ENCODE measurements at places on chromosomes 1 and 21.
A peak's percentile ranks its signal among the peaks of the same experiment; 100 is the strongest.

DNA sequence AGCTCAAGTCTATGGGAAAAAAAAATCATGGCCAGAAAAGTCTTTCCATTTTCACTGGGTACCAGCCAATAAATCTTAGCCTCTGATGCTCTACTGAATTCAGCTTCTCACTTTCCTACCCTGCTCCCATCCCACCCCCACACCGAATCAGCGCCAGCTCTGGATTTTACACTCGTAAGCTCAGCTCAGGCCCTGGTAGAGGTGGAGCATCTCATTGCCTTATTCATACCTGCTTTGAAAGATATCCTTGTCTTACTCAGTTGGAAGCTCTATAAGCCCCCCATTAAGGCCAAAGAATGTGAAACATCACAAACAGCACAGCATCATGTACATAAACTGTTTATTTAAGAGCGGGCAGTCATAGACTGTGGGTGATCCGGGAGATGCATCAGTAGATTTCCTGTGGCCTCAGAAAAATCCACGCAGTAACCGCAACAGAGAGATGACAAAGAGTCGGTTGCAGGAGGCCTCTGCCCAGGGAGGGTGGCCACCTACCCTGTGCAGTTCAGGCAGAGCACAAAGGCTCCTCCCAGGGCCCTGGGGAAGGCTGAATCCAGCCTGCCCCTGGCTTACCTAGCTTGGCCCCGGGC, 36.4 kb upstream of the ETS2 start:
- DNase-seq: no peak

DNA sequence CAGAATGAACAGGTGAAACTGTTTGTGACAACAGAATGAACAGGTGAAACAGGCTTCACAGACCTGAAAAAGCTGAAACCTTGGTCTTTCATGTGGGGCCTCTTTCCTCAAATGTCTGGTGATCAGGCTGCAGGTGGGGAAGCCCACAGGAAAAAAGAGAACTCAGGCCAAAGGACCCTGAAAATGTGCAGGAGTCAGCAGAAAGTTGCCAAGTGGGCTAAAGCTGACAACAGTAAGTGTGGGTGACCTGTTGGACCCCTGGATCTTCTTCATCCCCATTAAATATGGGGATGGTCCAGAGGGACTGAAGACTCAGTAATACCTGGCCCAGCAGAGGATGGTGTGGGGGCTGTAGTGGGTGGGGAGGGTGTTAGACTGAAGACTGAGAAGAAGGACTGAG, 9.1 kb upstream of the CHIT1 start:
- no peak for DNase-seq

GRCh38 chr1:228149406-228150119, at the start of gene GJC2:
Gene GJC2, plus strand, starts transcription at chr1:228149930. Its CDS starts 7,829 bp downstream, at chr1:228157759.
- no peak for DNase-seq

DNA sequence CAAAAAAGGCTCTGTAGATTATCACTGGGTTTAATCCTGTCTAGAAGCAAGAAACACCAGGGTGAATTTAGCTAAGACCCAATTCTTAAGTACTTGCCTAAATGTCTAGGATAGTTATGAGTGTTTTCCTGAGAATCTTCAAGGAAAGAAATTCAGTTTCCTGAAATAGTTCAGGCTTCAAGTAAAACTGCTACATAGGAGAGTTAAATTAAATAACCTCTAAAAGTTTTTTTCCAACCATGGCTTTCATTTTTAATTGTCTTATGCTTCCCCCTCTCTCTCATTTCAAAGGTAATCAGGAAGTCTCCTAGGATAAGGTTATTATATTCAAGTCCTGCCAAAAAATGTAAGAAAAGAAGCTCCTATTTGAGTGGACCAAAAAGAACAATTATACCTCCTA, 46.7 kb upstream of the FBXO28 start:
- DNase-seq: no peak

- no peak for DNase-seq
These were observed 37.5 kb upstream of the NLRP3 start for GRCh38 chr1:247378334-247379073.

DNA sequence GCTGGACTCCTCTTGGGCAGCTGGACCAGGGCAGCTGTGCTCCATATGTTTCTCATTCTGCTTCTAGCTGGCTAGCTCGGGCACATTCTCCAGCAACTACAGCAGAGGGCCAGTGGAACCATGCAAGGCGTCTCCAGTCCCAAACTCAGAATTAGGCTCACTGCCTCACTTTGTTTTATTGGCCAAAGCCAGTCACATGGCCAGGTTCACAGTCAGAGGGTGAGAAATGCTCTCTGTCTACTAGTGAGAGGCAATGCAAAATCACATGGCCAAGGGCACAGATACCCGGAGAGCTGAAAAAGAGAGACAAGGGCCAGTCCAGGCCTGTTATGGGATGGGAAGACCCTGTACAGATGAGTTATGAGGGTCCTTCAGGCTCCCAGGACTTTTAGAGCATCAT, 78.8 kb upstream of the KLHDC7A start:
- no peak for DNase-seq

GRCh38 chr1:184632415-184633175, 122.1 kb downstream of the EDEM3 start:
- no peak for DNase-seq

- no peak for DNase-seq
These were observed 480.2 kb downstream of the AMY1C start for GRCh38 chr1:104229860-104230259.

- DNase-seq: peak; percentile 64
These were observed 900.8 kb downstream of the TTLL7 start for GRCh38 chr1:83098131-83098530.

- DNase-seq: no peak
These were observed 81.5 kb downstream of the ZNF281 start for GRCh38 chr1:200328379-200328778.

DNA sequence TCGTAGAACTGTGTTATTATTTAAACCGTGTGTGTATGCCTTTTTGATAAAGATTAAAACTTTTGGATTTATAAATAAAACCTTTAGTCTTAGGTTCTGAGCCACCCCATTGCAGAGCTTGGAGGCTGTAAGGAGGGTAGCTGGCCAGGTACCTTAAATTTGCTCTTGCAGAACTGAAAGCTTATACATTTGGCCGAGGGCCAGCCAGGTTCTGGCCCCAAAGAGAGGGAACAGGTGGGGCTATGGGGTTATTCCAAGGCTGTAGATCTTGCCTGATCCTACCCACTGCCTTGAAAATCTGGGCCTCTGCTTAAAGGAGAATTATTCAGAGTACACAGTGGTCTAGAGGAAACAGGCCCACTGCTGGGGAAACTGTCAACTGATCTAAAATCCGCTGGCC, 59.6 kb downstream of the CAMK2N1 start:
- no peak for DNase-seq

DNA sequence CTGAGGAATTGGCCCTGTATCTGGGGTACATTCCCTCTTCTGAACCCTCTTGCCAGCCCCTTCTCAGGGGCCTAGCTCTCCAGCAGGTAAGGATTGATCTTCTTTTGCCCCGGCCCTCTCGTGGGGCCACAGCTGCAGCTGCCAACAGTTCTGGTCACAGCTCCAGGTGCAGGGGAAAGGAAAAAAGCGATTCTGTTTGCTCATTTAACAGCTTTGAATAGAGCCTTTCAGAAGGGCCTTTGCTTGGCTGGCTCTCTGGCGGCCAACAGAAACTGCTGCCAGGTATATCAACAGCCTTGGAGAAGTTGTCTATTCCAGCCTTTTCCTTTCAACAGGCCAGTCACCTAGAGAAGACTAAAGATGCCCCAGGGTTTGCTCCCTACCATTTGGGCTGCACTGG, 16.1 kb upstream of the FMOD start:
- no peak for DNase-seq

GRCh38 chr21:32437729-32438128, 25.2 kb downstream of the EVA1C start:
- no peak for DNase-seq

DNA sequence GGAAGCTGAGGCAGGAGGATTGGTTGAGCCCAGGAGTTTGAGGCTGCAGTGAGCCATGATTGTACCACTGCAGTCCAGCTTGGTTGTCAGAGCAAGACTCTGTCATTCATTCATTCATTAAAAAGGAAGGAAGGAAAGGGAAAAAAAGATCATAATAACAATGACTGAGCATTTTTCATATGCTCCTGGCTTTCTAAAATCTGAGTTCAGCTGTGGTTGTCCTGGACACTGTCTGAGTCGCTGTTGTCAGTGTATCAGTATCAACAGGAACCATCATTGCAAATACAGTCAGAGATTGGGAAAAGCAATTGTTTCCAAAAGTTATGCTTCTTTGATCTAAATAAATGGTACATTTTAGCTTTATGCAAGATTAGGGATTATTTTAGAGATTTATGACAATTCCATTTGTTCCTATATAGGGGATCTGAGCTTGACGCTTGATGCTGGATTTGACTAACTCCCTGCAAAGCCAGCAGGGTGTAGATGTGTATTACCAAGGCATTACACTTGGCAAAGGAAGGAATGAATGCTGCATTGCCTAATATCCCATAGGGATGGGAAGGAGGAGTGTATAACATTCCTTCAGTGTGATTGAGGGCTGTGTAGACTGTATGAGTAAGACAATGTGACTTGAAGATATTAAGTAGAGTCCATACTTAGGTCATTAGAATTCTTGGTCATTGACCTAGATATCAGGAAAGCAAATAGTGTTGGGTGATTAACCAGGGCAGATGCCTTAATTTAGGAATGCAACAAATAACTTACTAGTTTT, 100.2 kb downstream of the DISP1 start:
- peak; percentile 33 for DNase-seq

DNA sequence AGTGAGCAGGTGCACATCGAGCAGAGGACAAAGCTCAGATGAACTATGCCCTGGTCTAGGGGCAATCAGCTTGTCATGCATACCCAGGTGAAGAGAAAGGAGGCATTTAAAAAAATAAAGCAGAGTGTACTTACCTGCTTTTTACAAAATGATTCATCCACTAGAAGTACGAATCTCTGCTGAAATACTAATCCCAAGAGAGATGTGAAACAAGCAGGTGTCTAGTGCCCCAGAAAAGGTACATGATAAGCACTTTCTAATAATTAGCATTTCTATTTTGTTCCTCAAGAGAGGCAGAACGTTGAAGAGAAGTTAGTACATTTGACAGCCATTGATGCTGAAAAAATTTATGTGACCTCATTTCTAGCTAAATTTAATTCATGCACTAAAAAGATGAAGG, 31.1 kb downstream of the CHODL start:
- no peak for DNase-seq

DNA sequence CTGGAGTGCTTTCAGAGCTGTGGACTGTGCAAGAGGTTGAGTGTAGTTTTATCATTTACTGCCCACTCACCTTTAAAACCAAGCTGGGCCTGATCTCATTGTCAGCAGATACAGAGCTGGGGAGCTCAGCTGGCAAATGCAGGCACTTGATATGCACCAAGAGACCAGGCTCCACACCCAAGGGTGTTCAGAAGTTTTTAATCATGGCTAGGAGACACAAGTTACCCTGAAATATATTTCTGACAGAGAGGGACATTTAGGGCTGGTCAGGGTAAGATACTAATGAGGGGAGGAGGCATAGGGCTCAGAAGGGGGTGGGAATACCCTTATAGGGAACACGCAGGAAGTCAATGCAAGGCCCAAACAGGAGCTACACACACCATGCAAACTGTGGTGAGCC, 153.7 kb downstream of the ELAVL4 start:
- DNase-seq: no peak

DNA sequence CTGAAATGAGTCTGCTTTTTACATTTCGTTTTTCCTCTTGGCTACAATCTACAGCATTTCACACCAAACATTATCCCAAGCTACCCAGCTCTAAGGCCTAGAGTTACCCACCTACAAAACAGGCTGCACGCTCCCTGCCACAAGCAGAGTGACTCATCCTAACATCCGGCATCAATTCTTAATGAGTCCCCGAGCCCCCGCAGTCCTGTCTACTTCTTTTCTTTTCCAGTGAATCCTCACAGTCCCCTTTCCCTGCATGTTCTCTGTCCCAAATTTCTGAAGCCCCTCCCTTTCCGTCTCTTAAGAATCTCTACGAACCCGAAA, 650 bp downstream of the PCNX2 start:
- peak; percentile 16 for DNase-seq

- no peak for DNase-seq
These were observed 66.6 kb downstream of the DIRAS3 start for GRCh38 chr1:67983867-67984266.

GRCh38 chr1:17976854-17977253, 130.7 kb upstream of the IGSF21 start:
- no peak for DNase-seq

DNA sequence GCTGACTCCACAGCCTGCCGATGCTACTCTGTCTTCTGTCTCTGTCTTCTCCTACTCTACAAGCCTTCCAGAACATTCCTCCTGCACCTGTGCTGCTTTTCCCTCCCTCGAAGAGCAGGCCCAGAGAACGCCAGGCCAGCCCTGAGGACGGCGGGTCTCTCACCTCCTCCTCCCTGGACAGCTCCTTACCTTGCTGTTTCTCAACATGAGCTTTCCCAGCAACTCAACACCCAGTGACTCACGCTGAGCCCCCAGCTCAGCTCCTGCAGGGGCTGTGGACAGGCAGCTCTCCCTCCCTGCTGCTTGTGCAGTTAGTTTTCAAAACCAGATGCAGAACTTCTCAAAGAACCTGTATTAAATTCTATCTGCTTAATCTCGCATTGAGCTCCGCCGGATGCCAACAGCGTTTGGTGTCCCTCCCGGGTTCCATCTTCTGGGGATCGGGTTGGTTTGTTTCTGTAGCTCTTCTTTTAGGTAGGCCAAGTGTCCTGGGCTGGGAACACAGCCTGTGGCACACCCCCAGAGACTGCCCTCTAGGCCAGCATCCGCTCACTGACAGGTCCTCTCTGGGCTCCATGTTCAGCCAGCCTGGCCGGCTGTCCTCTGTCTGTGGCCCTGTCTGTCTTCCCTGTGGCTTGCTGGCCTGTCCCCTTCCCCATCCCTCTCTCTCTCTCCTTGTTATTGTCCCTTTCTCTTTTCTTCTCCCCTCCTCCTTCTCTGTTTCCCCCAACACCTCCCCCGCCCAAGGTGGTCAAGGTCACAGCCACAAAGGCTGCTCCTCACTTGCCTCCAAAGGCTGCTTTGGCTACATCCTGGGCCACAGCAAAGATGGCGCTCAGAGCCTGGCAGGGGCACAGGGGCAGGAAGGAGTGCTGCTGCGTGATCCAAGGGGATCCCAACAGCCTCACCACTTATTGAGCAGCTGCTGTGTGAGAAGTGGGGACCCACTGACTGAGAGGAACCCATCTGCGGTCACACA, 391.0 kb downstream of the MATN1 start:
- no peak for DNase-seq

DNA sequence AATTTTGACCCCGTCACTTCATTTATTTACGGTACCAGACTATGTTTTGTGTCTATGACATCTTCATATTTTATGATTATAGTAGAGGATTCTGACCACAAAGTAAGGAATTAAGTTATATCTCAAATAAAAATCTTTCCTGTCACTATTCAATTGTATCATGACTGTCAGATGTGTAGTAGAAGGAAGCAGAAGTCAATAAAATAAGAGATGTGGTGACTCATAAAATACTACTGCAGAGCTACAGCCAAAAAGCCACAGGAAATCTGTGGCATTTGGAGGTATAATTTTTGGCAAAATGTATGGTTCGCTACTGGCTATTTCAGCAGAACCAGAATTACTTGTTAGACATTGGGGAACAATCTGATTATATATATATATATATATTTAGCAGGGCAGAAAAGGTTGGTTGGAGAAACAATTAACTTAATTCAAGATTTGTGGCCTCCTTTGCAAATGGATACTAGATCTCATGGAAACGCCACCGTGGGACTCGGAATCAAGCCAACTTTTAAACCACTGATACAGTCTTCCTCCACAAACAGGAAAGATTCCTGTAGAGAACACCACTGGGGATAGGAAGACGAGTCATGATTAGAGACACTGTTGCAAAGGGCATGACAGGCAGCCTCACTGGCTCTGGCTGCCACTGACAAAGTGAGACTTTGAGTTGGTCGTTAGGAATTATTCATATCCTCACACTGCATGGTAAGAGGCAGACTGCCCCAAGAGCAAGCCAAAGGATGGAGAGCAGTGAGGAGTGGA, 5.1 kb downstream of the FCRL2 start:
- DNase-seq: no peak
